NCI-H460 (cell line): ENCODE measurements at places on chromosomes 7 and 10.

- DNase-seq: no peak
Measured at GRCh38 chr10:97034301-97034700, 151.5 kb downstream of the SLIT1 start.

DNA sequence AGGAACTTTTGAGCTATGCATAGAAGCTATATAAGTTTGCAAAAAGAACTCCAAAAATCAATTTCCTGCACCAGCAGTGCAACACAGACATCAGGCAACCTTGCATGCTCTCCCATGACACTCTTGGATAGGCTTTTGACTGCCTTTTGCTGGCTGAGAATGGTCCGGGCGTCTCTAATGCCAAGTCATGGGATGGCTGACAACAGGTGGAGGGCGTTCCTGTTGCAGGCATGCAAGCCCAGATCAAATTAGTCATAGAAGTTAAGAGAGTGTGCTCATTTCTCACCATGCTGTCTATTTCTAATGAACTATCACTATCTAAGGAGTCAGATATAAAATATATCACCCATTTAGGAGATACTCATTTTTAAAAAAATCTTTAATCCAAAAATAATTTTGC lies 8.4 kb downstream of the PLCE1 start:
- DNase-seq: no peak

- DNase-seq: no peak
Measured at GRCh38 chr10:75450644-75451640, 19.5 kb downstream of the LRMDA start.

GRCh38 chr10:70145666-70146488 lies 623 bp downstream of the TYSND1 start:
- peak; percentile 43 for DNase-seq

- no peak for DNase-seq
Measured at GRCh38 chr10:32189400-32190084, 133.3 kb upstream of the KIF5B start.

DNA sequence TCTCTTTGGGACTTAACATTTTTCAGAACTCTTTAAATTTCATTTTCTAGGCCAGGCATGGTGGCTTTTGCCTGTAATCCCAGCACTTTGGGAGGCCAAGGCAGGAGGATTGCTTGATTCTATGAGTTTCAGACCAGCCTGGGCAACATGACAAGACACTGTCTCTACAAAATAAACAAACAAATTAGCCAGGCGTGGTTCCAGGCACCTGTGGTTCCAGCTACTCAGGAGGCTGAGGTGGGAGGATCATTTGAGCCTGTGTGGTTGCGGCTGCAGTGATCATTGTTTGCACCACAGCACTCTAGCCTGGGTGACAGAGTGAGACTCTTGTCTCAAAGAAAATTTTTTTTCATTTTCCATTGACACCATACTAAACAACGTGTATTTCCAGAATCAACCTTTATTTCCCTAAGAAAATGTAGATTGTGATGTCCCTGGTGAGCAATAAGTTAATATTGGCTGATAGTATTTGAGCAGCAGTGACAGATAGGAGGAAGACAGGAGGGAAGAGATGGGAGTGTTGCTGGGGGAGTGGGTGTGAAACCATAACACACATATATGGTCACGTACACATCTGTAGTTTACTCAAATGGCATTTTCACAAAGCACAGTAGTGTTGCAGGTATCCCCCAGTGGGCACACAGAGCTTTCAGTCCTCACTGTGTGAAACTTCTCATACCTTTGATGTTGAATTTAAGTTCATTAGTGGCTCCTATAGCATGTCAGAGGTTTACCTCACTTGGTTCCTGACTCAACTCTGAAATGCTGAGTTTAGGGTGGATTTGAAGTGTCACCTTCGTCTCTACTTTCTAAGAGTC lies 205.6 kb downstream of the AUTS2 start:
- DNase-seq: no peak

- DNase-seq: no peak
Measured at GRCh38 chr7:24963218-24963617, 16.8 kb downstream of the OSBPL3 start.

DNA sequence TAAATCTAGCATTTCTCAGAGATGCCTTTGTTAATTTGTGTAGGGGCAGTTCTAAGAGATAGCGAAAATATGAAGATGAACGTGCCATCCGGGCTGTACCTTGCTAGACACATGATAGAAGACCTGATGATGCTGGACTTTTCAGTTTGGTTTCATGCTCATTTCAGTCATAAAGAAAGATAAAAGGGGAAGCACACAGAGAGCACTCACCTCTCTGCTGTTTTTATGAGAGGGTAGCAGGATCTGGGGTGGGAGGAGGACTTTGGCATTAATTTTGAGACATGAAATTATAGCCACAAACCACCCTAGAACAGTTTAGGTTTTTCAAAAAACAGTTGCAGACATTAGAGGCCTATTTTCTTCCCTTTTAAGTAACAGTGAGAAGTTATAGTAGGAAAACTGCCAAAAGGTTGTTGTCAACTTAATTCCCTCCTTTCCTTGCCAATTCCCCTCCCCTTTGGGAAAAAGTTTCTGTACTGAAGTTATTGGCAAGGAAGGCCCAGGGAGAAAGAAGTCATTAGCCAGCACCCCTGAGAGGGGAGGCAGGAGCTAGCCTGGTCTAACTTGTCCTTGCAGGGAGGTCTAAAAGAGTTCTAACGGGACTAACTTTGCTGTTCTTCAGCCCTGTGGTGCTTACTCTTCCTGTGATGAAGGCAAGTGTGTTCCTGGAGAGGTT lies 2.6 kb downstream of the ST7 start:
- DNase-seq: no peak

DNA sequence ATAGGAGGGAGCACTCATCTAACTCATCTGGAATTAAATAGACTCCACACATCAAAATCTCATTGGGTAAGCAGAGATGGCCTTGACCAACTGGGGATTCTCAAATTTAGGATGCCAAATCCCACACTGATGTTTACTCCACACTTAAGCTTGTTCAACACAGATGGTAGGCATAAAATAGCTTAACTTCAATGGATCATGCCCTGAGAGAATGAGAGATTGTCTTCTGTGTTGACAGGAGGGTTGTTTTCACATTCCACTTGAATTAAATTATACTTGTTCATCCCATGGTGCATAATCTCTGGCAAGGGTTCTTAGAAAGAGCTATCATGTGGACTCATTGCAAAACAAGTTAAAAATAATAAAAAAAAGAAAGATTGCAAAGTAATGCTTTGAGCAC lies 391.4 kb downstream of the PLXDC2 start:
- DNase-seq: no peak

GRCh38 chr10:132521041-132521465 lies 16.5 kb upstream of the INPP5A start:
- DNase-seq: no peak

DNA sequence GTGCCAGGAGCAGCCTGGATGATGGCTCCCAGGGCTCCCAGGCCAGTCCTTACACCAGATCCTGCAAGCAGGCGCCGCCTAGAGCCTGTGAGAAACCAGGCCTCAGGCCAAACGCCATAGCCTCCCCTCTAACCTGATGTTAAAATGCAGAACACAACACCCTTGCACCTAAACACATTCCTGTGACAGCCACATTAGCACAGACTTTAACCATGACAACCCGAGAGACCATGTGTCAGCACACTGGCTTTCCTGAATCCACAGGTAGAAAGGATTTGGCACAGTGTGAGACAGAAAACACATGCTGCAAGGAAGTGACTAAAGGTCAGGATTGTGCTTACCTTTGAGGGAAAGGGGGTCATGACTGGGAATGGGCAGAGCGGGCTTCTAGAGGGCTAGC lies 59.9 kb downstream of the SGMS1 start:
- no peak for DNase-seq

GRCh38 chr10:87105446-87106124 lies 10.6 kb downstream of the SHLD2 start:
- no peak for DNase-seq

DNA sequence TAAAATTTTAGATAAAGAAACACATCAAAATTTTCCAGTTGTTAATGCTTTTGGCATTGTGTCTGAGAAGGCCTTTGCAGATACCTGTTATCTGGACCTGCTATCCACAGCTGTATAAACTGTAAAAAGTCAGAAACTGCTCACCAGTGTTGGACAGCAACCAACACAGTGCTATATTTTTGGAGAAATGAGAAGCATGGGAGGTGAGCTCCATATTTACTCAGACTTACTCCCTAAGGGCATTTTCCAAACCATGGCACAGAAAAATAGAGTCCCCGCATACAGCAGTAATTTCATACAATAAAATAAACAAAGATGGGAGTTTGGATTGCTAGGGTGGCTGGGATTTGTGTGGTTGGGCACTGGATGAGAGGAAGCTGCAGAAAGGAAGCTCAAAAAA lies 136.3 kb upstream of the GLI3 start:
- no peak for DNase-seq

- DNase-seq: no peak
Measured at GRCh38 chr10:69577268-69578232, 4.3 kb upstream of the NEUROG3 start.

DNA sequence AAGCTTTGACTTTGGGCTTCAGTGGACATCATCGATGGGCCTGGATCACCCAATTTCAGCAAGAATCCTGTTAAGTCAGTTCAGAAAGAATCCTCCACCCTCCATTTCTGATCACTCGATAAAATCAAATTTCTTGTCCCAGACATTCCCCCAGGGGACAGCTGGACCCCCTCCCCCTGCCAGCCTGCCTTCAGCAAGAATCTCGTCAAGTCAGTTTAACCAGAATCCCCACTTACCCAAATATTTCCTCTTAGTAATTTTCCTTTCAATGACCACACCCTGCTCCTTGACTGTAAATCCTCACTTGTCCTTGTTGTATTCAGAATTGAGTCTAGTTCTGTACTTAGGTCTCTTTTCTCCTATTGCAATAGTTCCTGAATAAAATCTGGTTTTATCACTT lies 766.9 kb downstream of the XPNPEP1 start:
- DNase-seq: no peak

DNA sequence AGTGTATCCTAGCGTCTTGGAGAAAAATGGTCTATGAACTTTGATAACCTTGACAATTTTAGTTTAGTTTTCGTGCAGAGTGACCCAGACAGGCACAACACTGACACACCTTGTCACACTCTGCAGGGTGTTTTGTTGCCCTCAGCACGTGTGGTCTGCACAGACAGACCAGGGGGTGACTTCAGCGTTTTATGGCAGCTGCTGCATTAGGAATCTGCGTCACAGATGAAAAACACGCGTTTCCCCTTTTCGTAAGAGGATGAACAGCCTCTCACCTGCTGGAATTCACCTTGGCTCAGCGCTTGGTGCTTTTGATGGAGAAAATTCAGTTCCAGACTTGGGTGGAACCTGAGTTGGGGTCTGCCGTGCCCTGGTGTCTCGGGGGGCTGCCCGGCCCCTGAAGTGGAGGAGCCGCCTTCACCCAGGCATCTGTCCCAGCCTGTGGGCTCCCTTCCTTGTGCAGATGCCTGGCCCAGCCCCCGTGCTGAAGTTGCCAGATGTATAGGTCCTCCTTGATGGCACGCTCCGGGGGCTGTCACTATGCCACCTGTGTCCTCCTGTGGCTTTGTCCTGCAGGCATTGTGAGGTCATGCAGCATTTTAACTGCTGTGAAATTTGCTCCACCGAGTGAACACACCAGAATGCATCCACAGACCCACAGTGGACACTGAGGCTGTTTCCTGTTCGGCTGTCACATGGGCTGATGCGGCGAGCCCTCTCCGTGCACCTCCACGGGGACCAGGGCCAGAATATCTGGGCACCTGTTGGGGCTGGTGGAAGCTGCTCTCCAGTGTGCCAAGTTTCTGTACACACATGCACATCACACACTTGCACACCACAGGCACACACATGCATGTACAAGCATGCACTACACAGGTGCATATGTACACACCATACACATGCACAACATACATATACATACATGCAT lies 18.3 kb downstream of the INPP5A start:
- DNase-seq: no peak

GRCh38 chr7:42726066-42726785 lies 185.6 kb downstream of the C7orf25 start:
- DNase-seq: no peak

- no peak for DNase-seq
Measured at GRCh38 chr10:83984256-83984640, 155.1 kb upstream of the GHITM start.

DNA sequence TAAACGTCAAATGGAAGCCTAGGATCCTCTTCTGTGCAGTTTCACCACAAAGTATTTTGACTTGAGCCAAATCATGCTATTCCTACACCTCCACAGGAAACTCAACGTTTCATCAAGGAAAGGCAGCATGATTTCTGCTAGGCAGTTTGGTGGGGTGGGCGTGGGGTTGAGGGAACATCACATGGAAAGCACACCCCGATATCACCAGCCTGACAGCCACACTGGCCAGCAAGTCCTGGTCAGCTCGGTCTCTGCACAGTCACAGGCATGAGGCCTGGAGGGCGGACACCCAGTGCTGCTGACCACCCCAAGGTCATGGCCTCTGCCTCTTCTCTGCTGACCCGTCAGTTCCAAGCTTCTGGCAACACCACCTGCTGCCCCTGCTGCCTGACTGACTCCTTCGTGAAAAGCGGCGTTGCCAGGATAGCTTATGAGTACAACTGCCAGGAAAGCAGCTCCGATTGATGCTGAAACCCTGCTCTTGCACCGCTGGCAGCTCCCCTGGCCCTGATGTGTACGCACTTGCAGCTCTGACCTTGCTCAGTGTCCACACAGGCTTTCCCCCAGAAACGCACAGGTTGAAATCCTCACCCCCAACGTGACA lies 171.5 kb downstream of the DIP2C start:
- DNase-seq: no peak

DNA sequence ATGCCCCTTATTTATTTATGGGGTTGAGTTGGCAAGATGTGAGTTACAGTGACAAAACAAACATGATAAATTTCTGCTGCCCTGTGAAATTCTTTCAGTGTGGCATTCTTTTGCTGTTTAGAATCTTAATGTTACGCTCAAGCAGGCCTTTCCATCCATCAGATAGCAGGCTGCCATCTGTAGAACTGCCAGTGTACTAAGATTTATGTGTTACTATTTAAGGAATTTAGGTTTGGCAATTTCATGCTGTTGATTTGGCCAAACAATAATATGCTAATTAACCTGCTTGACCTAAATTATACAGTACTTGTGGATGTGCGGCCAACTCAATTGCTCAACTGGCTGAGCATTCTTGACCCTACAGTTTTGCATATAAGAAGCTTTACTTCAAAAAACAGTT lies 477.7 kb upstream of the TPK1 start:
- no peak for DNase-seq

DNA sequence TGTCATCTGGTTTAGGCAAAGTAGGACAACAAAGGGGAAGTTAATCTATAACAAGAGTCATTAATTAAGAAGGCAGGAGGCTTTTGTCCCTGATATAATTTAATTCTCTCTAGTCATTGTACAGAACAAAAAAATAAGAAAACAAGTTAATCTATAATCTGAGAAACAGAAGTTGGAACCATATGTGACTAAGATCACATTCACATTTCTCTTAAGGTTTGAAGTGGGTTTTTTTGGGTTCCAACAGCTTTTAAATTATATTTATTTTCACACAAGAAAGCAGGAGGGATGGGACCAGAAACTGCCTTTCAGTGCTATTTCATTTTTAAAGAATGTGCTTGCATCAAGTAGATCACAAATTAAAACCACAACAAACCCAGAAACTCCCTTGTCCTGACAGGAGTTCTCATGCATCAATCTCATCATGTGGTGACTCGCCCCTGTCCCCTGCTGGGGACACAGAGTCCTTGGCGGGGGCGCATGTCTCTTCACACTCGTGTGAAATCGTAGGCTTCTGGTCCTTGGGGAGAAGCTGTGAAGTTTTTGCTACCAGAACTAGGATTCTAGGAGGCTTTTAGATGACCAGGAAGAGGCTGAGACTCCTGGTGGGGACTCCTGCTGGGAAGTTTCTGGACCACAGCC lies 10.1 kb upstream of the OPN4 start:
- DNase-seq: no peak

- DNase-seq: peak; percentile 43
Measured at GRCh38 chr10:17616403-17617030, 657 bp downstream of the HACD1 start.
